ENCODE measurements at places on chromosomes 6 and 20.
A peak's percentile ranks its signal among the peaks of the same experiment; 100 is the strongest.

DNA sequence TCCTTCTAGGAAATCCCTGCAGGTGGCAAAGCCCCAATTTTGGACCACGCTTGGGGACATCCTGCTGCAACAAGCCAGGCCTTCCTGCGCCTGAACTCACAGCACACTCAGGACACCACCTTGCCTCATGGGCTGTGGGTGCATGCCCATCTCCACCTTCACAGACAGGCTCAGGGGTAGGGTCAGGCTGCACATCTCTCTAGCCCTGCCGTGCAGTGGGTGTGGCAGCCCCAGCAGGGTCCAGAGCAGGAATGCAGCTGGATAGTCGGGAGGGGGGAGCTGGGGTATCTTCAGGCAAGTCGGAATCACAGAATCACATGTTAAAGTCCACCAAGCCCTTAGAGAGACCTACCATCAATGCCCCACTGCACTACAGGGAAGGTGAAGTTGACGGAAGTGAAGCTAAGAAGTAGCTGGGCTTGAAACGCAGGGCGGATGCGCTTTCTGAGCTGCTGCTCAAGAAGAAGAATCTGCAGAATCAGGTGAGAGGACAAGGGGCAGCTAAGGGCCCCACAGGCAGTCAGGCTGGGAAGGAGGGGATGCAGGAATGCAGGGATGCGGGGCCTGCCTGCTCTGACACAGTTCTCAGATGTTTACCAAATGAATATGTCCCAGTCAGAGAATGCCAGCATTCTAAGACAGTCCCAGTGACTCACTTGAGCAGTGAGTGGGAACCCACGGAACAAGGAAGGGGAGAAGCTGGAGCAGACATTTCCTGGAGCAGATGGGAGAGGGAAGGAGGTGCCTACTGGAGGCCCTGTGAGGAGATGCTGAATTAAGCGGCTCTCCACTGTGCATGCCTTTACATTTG, 11.3 kb downstream of the SERPINB6 start:
- DNase-seq: peak; percentile 43

GRCh38 chr6:143283887-143284645, 166.4 kb downstream of the ADAT2 start:
- DNase-seq: no peak

- no peak for DNase-seq
These were observed 6.2 kb upstream of the CYP24A1 start for GRCh38 chr20:54179946-54180345.

DNA sequence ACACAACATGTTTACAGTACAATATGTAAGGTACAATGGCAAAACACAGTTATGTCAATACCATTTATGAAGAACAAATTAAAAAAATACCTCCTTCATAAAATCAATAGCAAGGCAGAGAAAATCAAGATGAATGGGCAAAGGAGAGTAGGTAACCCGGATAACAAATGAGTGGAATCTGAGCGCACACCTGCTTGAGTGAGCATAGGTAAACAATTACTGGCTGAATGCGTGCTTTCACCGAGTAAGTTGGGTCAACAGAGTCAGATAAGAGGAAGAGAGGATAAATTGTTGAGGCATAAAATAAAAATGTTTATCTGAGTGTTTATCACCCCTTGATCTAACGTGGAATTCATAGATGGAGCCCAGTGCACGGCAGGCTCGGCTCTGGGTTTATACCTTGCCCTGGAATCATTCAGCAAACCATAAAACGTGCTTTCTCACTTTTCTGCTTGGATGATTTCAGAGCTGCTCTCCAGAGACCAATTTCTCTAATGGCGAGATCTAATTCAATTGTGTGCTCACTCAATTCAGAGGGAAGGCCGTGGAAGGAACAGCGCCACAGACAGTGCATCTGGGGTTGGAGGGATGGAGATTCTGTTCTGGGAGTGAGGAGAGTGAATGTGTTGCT, 224.8 kb upstream of the MAP3K7 start:
- no peak for DNase-seq

DNA sequence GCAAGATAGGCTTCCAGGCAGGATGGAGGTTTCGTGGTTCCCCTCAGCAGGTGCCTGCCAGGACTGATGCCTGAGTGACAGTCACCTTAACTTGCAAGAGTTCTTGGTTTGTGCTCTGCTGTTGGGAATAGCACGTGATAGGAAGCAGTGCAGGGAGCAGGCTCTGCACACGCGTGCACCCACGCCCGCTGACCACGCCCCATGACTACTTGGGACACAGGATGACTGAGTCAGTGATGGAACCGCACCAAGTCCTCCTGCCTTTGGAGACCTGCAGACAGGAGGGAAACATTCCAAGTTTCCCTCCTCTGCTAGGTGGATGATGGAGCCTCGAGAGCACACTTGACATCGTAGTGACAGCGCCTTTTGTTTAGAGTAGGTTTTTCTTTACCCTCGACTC, 164.2 kb downstream of the DTNBP1 start:
- DNase-seq: no peak

DNA sequence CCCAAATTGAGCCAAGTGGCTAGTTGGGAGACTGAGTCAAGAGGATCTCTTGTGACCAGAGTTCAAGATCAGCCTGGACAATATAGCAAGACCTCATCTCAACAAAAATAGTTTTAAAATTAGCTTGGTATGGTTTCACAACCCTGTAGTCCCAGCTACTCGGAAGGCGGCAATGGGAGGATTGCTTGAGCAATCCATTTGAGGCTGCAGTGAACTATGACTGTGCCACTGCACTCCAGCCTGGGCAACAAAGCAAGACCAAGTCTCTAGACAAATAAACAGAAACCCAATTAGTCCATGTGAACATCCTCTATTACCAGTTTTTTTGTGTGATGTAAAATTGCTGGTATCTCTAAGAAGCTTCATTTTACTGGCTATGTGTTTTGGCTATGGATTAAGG, 106.2 kb downstream of the TULP4 start:
- DNase-seq: no peak

- no peak for DNase-seq
These were observed 20.6 kb upstream of the FAM209A start for GRCh38 chr20:56503916-56504315.

- DNase-seq: no peak
These were observed 1.2 kb downstream of the HBS1L start for GRCh38 chr6:135053406-135053805.

DNA sequence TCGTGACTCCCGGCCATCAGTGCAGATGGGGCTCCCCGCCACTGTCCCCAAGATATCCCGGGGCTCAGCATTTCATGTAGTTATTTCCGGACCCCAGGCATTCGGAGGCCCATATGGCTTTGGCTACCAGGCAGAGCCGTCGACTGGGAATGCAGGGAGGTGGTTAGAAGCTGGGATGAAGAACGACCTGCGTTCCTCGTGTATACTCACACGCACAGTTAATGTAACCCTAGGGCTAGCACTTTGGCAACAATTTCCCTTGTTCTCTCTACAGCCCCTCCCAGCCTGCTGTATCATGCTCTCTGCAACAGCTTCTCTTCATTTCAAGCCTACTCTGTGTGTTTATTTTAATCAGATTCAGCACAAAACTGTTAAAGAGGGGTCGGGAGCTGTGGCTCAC, 240.4 kb downstream of the MYLK4 start:
- no peak for DNase-seq

DNA sequence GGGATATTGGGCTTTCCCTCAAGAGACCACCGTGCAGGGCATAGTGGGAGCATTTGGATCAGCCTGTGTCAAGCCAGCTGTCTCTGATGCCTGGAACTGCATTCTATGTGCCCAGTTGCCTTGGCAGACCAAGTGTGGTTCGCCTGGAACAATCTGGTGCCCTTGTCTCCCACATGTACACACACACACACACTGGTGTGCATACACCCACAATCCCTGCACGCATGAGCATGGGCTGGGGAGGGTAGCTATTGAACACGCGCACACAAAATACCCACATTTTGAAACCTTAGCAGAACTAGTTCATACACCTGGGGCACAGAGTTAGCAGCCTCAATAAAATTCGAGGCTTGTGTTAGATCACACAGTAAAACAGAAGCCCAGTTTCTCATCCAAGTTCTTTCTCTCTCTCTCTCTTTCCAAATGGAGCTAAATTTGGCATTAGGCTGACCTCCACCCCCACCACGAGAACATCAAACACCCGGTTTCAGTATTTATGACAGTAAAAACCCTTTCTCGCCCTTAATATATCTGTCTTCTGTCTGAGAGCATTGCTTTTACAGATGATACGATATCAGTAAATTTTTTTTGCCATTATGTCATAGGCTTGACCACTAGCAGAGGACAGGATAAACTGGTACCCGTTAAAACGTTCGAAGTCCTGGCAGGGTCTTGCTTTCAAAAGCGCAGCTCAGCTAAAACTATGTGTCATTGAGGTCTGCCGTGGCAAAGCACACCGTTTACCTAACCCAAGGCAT, 18.2 kb upstream of the NFATC2 start:
- DNase-seq: no peak

DNA sequence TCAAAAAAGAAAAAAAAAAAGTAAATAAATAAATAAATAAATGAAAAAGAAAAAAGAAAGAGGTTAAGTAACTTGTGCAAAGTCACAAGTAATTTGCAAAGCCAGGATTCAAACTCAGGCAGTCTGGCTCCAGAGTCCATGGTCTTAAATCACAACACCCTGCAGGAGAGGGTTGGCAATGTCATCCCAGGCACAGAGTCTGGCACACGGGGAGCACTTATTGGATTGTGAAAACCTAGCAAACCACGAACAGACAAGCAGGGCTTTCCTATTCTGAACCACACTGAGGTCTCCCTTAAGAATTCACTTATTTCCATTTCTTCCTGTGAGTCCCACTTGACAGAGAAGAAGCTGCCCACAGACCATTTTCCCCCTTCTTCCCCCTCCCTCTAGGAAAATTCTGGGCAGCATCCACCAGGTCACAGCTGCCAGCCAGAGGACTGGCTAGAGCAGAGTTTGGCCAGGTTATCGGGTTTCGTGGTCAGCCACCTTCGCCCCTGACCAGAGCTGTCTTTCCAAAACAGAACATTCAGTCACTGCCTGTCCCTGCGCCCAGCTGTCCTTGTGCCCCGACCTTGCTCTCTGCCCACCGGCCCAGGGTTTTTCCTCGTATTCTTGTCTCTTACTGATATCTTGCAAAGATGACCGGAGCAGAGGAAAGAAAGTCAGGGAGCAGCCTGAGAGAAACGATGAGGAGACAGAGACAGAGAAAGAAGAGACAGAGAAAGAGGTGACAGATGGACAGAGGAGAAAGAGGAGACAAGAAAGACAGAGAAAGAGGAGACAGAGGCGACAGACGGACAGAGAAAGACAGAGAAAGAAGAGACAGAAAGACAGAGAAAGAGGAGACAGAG, 106.4 kb upstream of the PTPN1 start:
- no peak for DNase-seq

- no peak for DNase-seq
These were observed 245.4 kb upstream of the EXOC2 start for GRCh38 chr6:938271-938905.
